ENCODE measurements at places on chromosomes 16 and 17.

DNA sequence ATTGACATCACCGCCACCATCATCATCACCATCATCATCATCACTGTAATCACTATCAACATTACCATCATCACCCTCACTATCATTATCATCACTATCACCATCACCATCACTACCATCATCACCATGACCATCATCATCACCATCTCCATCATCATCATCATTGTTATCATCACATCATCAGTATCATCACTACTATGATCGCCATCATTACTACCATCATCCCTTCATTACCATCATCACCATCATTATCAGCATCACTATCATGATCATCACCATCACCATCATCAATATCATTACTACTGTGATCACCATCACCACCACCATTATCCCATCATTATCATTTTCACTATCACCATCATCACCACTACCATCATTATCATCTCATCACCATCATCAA is 368.3 kb downstream of the SEC14L1 start:
- DNase-seq, result no peak

GRCh38 chr17:46777943-46778915 is 40.3 kb downstream of the WNT3 start:
- no peak for DNase-seq

- no peak for DNase-seq
Measured at GRCh38 chr16:55832773-55833691, at the start of gene CES1. Gene CES1 (minus strand): TSS chr16:55833096. CDS start chr16:55833055, 41 bp downstream.

DNA sequence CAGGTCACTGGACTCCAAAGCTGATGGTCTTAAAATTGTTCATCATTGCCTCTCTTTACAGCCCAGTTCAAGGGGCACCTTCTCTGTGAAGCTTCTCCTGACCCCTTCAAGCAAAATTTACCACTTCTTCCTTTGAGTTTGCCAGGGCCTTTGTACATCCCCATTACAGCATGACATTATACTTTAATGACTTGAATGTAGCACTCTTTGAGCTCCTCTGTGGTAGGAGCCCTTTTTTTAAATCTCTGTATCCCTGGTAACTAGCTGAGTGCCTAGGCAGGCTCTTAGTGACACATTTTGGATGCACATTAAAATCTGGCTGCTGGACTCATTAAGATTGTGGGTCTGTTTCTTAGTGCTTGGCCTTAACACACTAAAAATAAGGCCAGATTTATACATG is 412.1 kb downstream of the CA10 start:
- DNase-seq, result no peak

DNA sequence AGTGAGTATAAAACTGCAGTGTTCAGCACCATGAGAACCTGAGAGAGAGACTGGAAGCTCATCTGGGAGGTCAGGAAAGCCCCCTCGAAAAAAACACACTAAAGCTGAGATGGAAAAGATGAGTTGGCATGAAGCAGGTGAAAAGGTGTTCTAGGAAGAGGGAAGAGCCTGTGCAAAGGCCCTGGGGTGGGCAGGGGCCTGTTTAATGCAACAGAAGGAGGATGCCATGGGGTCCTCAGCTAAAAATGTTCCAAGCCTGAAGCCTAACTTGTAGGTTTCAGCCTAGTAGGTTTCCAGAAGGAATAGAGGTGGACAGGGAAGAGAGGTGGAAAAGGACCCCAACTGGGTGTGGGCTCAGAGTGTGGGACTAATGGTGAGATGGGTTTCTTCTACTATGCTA is 242.3 kb upstream of the ZFHX3 start:
- no peak for DNase-seq

- peak; percentile 39 for DNase-seq
Measured at GRCh38 chr17:45307290-45308015, 9.4 kb downstream of the MAP3K14 start.

DNA sequence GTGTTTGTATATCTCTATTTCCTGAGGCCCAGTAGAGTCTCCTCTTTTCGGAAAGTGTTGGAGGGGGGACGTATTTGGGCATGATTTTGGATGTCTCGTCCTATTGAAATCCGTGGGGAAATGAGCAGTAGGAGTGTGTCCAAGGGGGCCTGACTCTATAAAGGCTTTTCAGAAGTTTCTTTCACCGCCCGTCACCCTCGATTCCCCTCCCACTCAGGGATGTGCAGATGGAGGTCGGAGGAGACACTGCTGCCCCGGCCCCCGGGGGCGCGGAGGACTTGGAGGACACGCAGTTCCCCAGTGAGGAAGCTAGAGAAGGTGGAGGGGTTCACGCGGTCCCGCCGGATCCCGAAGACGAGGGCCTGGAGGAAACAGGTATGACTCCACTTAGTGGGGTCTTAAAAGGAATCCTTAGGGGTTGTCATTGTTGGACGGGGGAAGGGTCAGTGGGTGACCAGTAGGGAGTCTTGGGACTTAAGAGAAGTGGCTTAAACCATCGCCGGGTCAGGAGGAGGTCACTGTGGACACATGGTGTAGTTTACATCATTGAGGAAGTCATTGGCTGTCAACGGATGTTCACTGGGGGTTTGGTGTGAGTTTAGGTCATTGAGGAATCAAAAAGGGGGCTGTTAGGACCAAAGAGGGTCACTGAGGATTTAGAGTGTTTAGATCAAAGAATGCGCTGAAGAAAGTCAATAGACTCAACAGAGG is 424 bp downstream of the MON1B start:
- no peak for DNase-seq

DNA sequence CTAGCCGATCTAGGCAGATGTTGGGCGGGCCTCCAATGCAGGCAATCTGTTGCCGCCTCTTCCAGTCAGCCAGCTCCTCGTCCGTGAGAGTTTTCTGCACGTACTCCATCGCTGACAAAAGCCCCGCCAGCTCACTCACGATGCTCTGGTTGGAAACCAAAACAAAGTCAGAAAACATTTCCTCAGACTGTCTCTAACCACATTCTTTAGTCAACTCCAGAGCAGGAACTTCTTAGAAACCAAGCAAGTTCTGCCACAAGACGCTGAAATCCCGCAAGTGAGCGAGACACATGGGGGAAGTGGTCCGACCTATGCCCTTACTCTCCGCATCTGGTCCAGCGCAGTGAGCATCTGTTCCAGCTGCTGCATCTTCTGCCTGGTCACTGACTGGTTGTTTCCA is 49.1 kb downstream of the STAT5A start:
- no peak for DNase-seq

- no peak for DNase-seq
Measured at GRCh38 chr17:28290703-28291102, 28.3 kb upstream of the TMEM97 start.

DNA sequence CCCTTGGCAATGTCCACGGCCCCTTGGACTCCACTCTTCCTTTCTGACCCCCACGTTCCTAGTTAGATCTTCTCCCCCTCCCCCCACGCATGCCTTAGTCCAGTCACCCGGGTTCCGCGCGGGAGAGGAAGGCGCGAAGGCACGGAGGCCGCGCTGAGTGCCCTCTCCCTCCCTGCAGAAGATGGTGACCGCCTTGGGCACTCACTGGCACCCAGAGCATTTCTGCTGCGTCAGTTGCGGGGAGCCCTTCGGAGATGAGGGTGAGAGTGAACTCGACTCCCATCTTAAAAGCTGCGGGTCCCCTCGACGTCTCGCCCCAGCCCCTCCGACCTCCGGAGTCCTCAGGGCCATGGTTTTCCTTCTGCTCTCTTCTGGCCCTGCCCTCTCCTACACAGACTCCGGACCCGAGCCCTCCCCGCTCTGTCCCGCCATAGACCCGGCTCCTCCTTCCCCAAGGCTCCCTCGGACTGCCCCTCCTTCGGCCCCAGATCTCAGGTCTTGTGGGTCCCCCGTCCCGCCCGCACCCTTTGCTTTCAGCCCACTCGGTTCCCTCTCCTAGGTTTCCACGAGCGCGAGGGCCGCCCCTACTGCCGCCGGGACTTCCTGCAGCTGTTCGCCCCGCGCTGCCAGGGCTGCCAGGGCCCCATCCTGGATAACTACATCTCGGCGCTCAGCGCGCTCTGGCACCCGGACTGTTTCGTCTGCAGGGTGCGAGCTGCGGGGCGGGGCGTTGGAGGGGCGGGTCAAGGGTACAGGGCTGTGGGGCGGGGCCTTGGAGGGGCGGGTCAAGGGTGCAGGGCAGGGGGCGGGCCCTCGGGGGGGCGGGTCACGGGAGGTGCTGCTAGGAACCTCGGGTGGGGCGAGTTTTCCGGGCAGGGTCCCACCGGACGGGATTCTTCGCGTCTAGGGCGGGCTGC is 4.6 kb downstream of the TGFB1I1 start:
- DNase-seq, result no peak

- DNase-seq, result no peak
Measured at GRCh38 chr16:1182316-1182671, 29.4 kb downstream of the CACNA1H start.

- DNase-seq, result peak; percentile 11
Measured at GRCh38 chr16:68995011-68995504, 110.4 kb upstream of the HAS3 start.

DNA sequence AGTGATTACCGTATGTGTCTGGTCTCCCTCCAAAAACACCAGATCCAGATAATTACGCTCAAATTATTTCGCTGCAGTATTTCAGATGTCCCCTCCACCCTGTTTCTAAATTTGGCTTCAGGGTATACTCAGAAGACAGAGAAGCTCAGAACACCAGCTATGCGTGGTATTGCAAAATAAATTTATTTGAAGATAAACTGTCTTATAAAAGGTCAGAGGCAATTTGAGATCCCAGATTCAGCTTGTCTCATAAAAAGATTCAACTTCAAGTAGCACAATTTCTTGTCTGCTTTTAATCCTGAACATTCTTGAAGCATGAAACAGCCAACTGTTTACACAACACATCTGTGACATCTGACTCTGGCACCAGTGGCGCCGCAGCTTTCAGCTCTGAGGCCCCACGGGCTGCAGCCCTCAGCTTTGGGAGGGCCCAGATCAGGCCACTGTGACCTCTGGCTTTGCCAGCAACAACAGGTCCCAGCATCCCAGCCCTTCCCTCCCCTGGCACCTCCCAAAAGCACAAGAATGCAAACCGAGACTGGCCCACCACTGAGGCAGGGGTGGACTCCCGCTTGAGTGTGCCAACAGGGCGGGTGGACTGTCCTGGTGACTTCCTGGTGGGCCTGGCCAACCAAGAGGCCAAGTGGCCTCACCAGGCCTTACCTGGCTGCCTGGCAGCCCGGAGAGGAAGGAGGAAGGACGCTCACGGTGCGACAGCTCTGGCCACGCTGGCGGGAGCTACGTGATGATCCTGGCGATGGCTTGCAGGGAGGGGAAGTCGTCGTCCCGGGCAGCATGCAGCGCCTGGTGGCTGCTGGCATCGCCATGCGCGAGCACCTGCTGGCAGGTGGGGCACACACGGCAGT is 8.0 kb downstream of the SYNGR3 start:
- DNase-seq, result no peak

GRCh38 chr17:82386881-82387704 is 15.5 kb downstream of the UTS2R start:
- no peak for DNase-seq

All from DMS79 (cell line).